ENCODE measurements at places on chromosomes 3 and 15.

DNA sequence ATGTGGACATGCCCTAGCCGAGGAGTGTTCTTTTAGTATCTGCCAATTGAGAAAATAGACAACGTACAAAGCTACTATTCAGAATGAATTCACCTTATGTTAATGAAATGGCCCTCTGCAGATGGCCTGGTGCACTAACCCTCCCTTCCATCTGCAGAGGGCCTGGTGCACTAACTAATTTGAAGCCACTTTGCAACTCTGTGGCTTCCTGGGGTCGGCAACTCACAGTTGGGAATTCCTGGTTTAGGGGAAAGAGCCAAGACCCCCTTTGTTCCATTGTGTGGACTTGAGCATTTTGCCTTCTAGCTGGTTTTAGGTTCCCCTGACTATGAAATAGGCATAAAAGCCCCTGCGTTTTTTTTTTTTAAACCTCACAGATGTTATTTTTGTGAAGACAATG is 204.3 kb upstream of the UBE3A start:
- DNase-seq: no peak

GRCh38 chr3:16494094-16494493 is 19.4 kb downstream of the RFTN1 start:
- no peak for DNase-seq

GRCh38 chr3:66625505-66626216 is 124.8 kb upstream of the LRIG1 start:
- no peak for DNase-seq

DNA sequence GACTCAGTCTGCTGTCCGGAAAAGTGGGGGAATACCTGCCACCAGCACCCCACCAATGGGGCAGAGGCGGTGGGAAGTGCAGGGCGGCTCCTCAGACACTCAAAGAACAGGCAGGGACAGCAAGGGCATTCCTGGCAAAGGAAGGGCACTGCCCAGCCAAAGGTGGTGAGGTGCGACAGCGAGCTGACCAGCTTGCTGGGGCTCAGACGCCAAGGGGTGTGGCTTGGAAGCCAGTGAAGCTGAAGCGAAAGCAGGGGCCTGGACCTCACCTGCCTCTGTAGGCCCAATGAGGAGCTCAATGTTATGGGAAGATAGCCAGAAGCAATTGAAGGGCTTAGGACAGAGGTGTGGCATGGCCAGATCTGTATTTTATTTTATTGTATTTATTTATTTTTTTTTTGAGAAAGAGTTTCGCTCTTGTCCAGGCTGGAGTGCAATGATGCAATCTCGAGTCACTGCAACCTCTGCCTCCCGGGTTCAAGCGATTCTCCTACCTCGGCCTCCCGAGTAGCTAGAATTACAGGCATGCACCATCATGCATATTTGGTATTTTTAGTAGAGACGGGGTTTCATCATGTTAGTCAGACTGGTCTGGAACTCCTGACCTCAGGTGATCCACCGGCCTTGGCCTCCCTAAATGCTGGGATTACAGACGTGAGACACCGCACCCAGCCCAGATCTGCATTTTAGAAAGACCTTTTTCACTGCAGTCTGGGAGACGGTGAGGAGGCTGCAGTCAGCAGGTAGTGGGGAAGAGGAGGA is 4.4 kb upstream of the LMAN1L start:
- no peak for DNase-seq

- DNase-seq: no peak
These were observed 230.0 kb upstream of the CNTN3 start for GRCh38 chr3:74844428-74844827.

DNA sequence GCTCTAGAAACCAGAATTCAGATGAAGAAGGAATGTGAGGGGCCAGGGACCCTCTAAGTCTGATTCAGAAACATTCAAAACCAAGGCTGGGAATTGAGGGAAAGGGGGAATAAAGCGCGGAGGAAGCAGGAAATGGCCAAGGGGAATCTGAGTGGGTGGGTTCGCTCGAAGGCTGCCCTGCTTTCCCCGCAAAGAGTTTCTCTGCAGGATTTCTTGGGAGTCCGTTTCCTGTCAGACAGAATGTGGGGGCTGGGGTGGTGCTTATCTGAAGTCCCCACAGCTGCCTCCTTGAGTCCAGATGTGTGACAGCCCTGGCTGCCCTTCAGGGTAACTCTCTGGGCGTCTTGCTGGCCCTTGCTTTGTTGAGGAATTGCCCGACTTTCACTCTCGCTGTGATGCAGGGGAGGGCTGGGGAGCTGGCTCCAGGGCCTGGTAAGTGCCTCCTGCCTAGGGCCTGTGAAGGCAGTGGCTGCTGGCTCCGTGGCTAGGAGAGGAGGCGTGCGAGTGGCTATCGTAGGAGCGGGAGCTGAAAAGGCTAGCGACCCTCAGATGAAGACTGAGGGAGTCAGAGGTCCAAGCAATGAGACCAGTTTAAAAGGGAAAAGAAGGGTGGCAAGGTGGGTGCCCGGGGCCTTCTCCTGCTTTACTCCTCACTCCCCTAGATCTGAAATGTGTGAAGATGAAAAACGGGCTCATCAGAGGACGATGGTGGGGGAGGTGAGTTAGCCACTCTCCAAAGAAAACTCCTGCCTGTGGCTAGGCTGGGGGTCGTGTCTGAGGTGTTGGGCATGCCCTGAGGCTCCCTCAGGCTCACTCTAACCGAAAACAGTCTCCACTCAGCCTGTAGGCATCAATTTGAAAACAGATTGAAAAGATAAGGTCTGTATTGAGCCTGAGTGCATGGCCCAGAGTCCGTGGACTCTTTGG is 143.9 kb upstream of the UMPS start:
- DNase-seq: no peak

GRCh38 chr3:190504354-190505125 is 9.3 kb upstream of the IL1RAP start:
- DNase-seq: no peak

GRCh38 chr3:39094851-39095677 is 12.4 kb downstream of the GORASP1 start:
- DNase-seq: no peak

GRCh38 chr3:155963570-155963969 is 93.1 kb downstream of the GMPS start:
- DNase-seq: no peak

DNA sequence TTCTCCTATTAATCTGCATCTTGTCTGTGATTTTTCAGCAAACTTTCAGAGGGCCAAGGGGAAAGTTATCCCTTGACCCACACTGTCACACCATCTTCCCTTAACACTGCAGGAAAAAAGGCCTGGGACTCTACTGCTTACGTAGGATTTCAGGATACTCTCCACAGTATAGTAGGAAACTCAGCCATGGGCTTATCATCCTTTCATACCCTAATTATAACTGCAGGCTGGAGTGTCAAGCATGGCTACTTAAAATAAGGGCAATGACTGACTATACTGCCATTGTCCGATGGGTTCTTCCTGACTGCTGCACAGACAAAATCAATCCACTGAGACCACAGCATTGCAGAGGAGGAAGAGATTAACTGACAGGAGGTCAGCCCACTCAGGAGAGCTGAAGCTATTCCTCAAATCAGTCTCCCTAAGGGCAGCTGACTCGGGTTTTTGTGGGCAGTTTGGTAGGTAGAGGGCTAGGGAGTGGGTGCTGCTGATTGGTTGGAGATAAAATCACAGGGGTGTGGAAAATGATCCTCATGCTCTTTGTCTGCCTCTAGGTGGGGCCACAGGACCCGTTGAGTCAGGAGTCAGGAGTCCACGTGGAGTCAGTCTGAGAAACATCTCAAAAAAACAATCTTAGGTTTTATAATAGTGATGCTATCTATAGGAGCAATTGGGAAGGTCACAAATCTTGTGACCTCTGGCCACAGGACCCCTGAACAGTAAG is 118.2 kb upstream of the STRIT1 start:
- no peak for DNase-seq

- DNase-seq: no peak
These were observed 101.6 kb downstream of the CFAP44 start for GRCh38 chr3:113339616-113340244.

DNA sequence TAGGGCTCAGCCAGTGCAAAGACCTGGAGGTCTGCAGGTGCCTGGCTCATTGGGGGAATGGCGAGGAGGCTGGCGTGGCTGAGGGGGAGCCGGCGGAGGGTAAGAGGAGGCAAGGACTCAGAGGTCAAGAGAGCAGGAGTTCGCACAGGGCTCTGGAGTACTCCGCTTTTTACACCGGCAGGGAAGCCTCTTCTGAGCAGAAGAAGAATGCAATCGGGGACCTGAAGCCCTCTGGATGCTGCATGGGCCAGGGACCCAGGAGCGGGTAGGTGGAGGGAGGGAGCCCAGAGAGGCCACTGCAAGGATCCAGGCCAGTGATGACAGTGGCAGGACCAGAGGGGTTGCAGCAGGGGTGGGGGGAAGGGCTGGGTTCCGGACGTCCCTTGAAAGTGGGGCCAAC is 70.4 kb upstream of the TAMM41 start:
- DNase-seq: no peak

DNA sequence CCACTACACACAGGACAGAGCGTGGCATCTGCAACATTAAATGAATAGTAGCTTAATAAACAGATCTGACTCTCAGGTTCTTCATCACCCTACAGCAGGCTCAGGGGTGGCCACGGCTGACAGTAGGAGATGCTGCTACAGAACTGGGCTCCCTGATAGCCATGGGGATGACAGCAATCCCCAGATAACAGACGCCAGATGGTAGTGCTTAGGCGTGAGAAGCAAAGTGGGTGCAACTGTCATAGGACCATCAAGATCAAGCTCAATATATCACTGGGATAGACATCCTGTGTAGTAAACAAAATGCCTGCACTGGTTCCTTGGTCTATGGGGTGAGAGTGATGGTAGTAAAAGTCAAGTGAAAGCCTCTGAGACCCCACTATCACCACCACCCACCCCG is 2.6 kb upstream of the TPRA1 start:
- no peak for DNase-seq

GRCh38 chr3:49876567-49876966 is 6.9 kb upstream of the CAMKV start:
- no peak for DNase-seq

DNA sequence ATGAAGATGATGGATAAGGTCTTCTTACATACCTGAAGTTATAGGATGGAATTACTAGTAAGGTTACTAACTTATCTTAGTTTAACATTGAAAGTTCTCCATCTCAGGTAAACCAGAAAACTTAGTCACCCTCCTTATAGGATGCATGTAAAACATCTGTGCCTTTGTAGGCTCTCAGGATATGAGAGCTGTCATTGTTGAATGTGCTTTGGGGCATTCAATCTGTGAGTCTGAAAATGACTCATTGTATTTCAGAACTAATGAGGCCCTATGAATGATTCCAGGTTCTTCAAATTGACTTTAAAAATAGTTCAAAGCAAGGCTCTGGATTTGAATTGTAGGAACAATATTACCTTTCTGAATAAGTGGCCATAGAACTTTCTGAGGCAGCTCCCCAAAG is 237.7 kb upstream of the AZI2 start:
- DNase-seq: no peak

DNA sequence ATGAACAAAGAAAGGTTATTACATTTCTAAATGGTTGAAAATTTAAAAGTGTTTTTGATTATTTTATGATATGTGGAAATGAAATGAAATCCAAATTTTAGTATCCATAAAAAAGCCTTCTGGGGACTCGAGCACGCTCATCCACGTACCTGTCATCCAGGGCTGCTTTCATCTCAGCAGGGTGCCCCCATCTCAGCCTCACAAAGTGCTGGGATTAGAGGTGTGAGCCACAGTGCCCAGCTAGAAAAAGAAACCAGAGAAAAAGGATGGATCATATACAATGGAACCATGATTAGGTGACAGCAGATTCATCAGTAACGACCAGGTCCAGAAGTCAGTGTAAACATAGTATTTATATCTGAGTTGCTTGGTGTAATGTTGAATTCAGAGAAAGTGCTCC is 49.7 kb downstream of the STARD5 start:
- no peak for DNase-seq

DNA sequence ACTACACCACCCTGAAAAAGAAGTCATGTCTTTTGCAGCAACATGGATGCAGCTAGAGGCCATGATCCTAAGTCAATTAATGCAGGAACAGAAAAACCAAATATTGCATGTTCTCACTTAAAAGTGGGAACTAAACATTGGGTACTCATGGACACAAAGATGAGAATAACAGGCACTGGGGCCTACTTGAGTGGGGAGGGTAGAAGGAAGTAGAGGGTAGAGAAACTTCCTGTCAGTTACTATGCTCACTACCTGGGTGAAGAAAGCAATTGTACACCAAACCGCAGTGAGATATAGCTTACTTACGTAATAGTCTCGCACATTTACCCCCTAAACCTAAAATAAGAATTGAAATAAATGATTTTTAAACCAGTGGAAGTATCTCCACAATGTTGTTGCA is 480.5 kb upstream of the ARRDC4 start:
- DNase-seq: no peak

DNA sequence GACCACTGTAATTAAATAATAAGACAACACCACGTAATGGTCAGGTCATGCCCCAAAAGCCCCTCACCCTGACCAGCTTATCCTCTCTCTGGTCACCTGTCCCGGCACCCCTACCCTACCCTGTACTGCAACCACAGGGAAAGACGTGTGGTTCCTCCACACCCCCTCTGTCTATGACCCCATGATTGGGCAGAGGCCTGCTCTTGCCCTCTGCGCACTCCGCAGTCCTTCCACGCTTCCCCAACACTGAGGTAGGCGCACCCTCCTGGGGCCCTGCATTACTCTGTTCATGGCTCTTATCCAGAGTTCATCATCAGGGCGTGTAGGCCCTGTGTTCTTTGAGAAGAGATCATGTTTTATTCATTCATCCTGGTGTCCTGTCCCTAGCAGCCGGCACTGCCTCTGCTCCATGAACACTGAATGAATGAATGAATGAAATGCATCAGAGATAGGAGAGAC is 33.8 kb downstream of the MGLL start:
- no peak for DNase-seq

DNA sequence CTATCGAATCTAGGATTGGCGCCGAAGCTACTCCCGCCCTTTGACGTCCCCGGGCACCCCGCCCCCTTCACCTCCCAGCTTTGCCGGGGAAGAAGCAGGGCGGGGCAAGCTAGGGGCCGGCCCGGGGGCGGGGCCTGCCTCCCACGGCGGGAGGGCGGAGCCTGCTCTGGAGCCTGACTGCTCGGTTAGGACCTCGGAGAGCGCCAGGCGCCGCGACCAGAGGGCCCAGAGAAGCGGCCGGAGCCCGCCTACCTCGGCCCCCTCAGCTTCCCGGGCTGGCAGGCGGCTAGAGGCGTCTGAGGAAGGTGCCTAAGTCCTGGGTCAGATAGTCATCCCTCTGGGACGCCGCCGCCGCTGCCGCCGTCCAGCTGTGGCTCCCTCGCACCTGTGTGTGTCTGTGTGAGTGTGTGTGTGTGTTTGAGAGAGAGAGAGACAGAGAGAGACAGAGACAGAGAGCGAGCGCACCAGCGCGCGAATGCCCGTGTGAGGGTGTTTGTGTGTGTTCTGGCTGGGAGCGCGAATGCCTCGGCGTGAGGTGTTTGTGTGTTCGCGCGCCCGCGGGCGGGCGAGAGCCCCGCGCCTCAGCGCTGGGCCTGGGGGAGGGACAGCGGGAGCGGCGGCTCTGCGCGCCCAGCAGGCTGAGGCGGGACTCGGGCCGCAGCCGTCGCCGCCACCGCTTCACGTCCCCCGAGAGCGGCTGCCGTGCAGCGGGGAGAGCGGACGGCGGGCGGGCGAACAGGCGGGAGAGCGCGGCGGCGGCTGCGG is at the start of gene STXBP5L:
Gene STXBP5L, plus strand, starts transcription at position 176 of the 765 bp plus-strand sequence. CDS start 1,374 bp downstream, outside the sequence.
- DNase-seq: peak; percentile 43
